ENCODE measurements at places on chromosomes 1 and 21.

- no peak for DNase-seq
These were observed 76.7 kb upstream of the GPR88 start for GRCh38 chr1:100461222-100461621.

GRCh38 chr1:233657466-233657865 is 43.6 kb downstream of the KCNK1 start:
- DNase-seq, result no peak

DNA sequence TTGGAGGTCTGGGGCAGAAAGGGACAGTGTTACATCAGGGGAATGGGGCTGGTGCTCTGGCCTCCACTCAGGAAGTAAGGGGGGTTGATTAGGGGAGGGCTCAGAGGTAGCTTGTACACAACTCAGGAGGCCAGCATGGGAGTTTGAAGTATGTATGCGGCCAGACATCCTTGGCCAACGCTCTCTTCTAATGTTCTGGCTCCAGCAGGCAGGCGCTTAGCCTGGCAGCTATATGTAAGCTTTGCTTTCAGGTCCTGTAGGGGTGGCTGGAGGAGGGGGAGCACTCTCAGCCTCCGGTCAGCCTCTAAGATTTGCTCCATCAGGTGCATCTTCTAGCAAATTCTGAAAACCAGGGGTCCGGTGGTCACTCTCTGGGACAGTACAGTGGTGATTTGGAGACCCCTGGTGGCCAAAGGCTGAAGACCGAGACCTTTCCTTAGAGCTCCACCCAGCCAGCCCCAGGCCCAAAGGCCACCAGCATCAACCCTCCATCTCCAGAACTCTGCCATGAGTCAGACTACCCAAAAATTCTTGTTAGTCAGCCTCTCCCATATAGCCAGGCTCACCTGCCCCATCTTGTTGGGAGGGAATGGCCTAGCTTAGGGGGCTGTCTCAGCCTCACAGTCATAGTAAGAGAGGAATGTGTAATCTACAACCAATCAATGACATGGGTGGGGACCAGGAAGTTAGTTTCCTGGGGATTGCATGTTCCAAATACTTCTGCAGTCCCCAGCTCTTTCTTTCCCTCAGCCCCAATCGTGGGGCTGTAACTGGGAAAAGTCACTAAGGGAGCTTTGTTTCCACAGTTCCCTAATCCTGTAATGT is 9.7 kb upstream of the COL8A2 start:
- DNase-seq, result peak; percentile 75

GRCh38 chr1:222912730-222913129 is 97.9 kb downstream of the DISP1 start:
- no peak for DNase-seq

GRCh38 chr21:26800001-26800400 is 45.2 kb downstream of the ADAMTS1 start:
- DNase-seq, result no peak

DNA sequence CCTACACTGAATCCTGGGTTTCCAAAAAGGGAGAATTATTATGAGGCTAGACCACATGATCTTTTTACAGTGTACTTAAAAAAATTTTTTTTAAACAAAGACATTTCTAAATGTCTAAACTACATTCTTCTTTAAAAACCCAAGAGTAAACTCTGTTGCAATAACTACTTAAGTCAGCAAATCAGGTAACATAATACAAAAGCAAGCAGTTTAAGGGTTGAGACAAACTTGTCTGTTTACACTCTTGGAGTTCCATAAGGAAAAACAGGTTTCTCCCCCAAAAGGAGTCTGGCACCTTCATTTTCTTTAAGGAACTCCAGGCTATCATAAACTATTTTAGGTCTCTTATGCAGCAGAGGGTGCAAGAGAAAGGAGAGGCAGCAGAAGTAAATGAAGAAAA is 12.5 kb upstream of the ANKRD45 start:
- no peak for DNase-seq

- no peak for DNase-seq
These were observed 202.6 kb downstream of the APP start for GRCh38 chr21:25967901-25968438.

GRCh38 chr1:111517469-111518225 is 14.2 kb upstream of the ADORA3 start:
- DNase-seq, result no peak

GRCh38 chr21:39094847-39095579 is 88.2 kb downstream of the PSMG1 start:
- peak; percentile 50 for DNase-seq

- DNase-seq, result no peak
These were observed 15.7 kb downstream of the GPR3 start for GRCh38 chr1:27408151-27408550.

DNA sequence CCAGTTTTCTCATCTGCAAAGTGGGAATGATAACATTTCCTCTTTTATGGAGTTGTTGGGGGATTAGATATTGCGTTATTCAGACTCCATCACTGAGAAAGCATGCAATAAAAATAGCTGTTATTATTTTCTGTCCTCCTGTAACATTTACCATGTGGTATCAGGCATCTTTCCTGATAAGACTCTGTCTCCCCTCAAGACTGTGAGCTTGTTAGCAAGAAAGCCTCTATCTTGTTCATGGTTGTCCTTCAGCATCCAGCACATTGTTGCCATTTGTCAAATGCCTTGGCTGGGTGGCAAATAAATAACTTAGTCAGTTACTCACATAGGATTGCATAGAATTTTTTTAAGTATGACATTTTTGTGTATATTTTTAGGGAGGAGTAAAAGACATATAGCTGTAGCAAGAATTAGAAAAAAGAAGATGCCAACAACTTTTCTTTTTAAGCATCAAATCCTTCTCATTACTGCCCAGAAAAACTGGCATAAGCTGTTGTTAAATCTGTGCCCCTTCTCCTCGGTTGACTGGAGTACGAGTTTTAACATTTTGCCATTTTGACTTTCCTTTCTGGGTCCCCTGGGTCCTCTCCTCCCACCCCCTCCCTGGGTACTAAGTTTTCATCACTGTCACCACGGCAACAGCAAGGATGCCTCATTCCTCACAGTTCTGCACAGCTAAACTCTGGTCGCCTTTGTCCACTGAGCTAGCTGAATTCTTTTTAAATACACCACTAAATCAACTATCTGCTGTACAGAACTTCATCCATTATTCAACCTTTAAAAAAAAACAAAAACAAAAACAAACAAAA is 1.0 kb upstream of the JAM2 start:
- peak; percentile 23 for DNase-seq

DNA sequence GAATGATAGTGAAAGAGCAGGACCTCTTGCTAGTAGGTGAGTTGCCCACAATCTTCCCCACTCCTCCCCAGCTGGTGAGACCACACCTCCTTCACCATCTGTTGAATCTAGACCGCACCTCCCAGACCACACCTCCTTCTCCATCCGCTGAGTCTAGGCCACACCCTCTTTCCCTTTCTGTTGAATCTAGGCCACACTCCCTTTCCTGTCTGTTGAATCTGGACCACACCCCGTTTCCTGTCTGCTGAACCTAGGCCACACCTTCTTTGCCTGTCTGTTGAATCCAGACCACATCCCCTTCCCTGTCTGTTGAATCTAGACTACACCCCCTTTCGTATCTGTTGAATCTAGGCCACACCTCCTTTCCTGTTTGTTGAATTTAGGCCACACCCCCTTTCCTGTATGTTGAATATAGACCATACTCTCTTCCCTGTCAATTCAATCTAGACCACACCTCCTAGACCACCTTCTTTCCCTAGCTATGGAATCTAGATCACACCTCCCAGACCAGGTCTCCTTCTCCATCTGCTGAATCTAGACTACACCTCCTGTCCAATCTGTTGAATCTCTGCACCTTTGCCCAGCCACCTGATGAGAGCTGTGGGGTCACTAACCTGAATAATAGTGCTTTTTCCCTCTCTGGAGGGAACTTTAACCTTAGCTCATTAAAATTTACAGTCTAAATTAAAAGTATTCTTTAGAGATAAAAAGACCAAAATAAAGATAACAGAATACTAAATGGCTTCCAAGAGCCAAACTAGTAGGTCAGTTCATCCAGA is 116.3 kb downstream of the DAB1 start:
- DNase-seq, result peak; percentile 79

DNA sequence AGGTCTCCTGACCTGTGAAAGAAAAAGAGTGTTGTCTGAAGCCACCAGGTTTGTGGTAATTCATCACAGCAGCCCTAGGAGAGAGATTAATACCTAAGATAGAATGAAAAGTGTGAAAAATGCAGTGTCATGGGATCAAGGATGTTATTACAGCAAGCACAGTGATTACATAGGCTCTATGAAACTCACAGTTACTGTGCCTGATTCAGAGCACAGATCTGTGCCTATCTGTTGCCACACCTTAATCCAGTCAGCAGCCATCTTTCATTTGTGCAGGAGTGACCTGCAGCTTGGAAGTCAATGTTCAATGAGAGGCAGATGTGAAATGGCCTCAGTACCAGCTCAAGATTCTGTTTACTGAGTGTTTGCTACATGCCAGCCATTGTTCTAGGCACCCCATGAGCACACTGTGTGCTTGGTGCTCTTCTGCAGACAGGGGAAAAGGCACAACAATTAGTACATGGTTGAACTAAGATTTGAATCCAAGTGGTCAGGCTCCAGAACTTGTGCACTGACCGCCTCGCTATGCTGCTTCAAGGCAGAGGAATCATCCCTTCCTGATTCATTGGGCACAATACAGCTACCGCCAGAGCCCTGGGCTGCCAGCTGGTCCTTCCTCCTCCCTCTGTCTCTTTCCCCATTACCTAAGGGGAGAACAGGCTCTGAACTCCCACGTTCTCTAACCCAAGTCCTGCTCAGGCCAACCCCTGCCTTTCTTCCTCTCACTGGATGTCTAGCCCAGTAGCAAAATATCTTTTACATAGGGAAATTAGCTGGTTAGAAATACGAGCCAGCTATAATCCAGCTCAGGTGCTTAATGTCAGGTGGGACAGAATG is 56.3 kb upstream of the NEK2 start:
- peak; percentile 53 for DNase-seq

DNA sequence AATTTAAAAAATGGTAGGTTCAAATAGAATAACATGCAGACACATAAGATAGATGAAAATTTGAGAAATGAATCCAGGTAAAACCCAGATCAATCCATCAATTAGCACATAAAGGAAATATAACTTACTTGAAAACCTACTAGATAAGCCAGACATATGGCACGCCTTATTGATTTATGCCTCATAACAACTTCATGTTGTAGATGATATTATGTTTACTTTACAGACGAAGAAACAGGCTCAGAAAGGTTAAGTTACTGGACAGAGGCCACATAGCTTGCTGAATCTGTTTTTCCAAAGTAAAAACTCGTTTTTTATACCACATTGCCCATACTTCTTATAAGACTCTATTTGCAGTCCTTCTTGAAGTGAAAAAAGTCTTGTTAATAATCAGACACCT is 22.1 kb upstream of the NCF2 start:
- no peak for DNase-seq

- no peak for DNase-seq
These were observed 184.2 kb downstream of the ETS2 start for GRCh38 chr21:38989745-38990423.

- peak; percentile 23 for DNase-seq
These were observed 364 bp downstream of the GOLPH3L start for GRCh38 chr1:150696590-150696989.

- no peak for DNase-seq
These were observed 142.9 kb upstream of the DUSP10 start for GRCh38 chr1:221884821-221885220.

GRCh38 chr21:43686811-43687565 is 27.6 kb downstream of the RRP1B start:
- no peak for DNase-seq

- no peak for DNase-seq
These were observed 25.1 kb upstream of the BRDT start for GRCh38 chr1:91924146-91924545.

DNA sequence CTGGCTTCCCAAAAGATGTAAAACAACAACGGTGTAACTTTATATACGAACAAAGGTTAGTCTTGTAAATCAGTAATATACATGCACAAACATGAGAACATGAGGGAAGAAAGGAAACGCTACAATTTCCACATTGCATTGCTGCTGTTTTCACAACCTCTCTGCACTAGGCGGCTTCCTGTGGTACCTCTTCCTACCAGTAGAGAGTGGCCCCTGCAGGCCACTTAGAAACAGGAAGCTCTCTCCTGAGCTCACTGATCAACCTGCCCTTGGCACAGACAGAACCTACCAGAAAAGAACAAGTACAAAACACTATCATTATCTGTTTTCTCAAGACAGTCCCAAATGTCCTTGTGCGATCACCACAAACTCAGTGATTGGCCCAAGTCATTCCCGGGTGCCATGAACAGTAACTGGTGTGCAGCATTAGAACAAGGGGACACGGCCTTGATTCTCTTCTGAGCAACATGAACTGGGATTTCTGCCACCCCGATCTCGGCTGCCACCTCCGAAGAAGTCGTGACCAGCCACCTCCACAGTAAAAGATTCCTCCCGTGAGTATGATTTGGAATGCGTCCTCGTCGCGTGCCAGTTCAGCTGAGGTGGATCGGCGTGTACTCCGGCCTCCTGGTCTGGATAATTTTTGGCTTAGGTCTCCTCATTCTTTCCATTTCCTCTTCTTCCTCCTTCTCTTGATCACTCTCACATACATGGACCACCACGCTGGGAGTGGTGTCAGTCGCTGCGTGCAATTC is 5.7 kb upstream of the KCNE1 start:
- DNase-seq, result peak; percentile 9

GRCh38 chr1:3404801-3405200 is 49.7 kb upstream of the ARHGEF16 start:
- DNase-seq, result no peak

DNA sequence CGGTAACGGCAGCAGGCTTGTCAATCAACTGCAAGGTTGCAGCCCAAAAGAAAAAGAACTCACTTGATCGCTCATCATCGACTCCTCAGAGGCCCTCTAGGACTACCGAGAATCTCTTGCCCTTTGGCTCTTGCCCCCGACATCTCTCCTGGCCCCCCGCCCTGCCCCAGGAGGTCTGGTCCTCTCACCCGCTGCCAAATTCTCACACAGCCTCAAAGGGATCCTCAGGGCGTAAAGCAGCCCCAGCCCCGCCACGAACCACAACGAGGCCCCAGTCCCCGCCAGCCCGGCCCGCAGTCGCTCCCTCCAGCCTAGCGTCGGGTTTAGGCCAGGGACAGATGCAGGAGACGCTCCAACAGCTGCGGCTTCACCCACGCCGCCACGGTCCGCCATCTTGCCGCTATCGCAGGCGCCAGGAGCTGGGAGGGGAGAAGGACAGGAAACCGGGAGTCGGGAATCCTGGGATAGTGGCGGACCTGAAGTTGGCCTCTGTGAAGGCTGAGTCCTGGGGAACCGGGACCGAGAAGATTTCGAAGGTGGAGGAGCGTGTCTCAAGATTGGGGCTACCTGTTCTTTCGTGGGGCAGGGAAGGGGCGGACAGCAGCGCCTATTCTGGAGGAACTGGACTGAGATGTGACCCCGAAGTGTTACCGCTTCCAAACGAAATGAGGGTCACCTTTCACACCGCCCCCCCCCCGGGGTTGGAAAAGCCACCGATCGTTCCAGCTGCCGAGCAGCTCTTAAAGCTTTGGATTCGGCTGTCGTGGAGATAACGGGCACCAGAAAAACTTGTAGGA is at the start of gene ST7L:
ST7L (minus strand) TSS at position 421 of the 797 bp plus-strand sequence; CDS start at position 393, 28 bp downstream.
- DNase-seq, result peak; percentile 83

GRCh38 chr1:226063977-226064815 is 1.7 kb downstream of the H3-3A start:
- DNase-seq, result peak; percentile 45

Measured in NCI-H82 (cell line).